ENCODE measurements at places on chromosomes 2 and 18.

DNA sequence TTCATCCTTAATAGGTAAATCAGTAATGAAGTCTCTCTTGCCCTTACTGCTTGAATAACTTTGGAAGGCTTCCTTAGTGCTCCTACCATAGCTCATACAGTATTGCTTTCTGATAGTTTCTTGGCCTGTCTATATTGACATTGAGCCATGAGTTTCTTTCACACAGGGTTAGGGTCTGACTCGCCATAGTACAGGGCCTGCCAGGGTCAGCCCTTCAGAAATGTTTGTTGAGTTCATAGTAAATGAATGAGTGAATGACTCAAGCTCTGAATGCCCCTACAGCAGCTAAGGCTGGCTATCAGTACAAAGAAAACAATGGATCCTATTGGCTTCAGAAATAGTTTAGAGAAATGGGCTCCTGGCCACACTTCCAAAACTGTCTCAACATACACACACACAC is 65.0 kb upstream of the LRATD1 start:
- no peak for DNase-seq

- no peak for DNase-seq
These were observed 8.1 kb upstream of the TYMS start for GRCh38 chr18:649341-649740.

- DNase-seq, result no peak
These were observed 444.2 kb downstream of the EIPR1 start for GRCh38 chr2:2933426-2933825.

GRCh38 chr2:45009303-45009927 is at the start of gene SIX2:
Gene SIX2, minus strand, starts transcription at chr2:45009452. Its CDS starts 342 bp downstream, at chr2:45009110.
- DNase-seq, result no peak

- DNase-seq, result no peak
These were observed 212.7 kb downstream of the PLCL1 start for GRCh38 chr2:198017068-198017467.

DNA sequence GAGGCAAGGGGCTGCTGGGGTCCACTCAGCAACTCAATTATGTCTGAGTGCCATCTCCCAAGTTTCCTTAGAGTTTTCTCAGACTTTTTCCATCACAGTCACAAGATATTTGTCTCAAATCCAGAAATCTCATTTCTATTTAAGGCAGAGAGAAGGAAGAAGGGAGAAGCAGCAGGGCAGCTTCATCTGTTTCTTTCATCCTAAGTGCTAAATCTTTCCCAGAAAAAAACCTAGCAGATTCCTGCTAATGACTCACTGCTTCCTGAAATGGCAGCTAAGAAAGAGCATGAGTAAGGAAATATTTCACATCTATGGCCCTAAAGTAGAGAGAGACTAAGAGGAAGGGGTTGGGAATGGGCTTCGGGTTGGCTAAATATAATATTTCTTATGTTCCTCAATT is 88.0 kb downstream of the KYNU start:
- no peak for DNase-seq

DNA sequence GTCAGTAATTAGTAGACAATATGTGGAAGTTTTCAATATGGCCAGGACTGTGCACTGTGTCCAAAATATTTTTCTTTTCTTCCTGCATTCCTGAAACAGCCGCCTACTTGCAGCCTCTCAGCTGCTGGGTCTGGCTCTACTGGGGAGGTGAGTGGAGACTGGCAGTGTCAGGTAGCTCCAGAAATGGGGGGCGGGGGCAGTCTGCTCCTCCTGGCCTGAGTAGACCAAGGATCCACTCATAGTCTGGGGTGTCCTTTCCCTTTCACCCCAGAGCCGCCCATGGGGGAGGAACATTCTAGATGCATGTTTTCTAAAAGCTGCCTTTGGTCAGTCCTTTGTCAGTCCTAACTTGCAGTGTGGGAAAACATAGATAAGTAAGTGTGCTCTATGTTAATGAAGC is 23.7 kb downstream of the TRAF3IP1 start:
- DNase-seq, result no peak

GRCh38 chr2:240795454-240795853 is 24.6 kb downstream of the KIF1A start:
- no peak for DNase-seq

GRCh38 chr18:58998401-58999203 is 133.9 kb downstream of the ZNF532 start:
- no peak for DNase-seq

DNA sequence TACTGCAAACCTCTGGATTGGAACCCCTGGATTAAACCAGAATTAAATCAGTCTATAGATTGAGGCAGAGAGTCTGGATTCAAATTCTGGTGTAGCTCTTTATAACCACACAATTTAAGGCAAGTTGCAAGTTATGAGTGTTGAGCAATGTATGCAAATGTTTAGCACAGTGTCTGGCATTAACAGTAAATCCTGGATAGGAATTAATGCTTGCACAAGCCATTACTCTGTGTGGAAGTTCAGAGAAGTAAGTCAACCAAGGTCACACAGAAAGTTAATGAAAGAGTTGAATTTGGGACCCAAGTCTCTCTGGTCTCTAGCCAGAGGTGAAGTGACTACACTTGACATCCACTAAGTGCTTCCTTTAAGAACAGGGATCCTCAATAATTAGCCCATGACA is 2.0 kb upstream of the MARCO start:
- DNase-seq, result no peak

- DNase-seq, result no peak
These were observed 87.5 kb downstream of the TMEM131 start for GRCh38 chr2:97908208-97908676.

DNA sequence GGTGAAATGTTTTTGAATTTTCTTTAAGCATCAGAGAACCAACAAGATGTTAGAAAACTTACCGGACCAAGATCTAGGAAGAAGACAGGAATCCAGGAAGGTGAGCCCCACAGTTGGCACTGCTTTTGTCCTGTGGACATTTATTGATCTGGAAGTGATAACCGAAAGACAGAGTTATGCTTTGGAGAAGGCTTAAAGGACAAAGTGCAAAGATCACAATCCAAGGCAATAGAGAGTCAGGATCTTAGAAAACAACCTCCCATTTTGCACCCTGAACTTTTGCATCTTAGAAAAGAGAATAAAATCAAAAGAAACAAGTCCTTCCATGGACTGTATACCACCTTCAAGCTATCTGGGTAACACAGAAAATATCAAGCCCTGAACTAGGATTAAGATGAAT is 129.4 kb upstream of the SRD5A2 start:
- DNase-seq, result no peak

DNA sequence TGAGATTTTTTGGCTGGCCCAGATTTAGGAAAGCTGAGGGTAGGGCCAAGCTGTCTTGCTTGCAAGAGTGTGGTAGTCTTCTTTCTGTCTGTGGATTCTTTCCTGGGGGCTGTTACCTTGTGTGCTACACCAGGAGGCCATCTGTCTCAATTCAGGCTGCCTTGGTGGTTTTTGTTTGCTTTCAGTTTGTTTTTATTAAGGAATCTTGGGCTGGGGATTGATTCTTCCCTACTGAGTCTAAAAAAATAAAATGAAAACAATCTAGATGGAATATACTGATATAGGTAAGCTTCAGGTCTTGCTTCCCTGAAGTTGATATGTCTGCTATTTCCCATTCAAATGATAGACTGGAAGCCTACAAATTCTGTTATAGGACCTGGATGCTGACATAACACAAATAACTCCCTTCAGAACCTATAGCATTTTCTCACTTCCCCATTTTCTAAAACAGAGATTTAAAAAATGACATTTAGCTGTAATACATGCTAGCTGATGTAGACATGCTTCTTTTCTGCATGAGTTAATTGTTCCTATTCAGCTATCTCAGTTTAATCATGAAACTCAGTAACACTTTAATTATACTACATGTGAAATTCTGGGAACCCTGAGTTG is 5.3 kb downstream of the LHCGR start:
- no peak for DNase-seq

GRCh38 chr18:73756256-73757091 is 391.2 kb downstream of the FBXO15 start:
- DNase-seq, result no peak

- no peak for DNase-seq
These were observed 43.5 kb downstream of the ATP6V1C2 start for GRCh38 chr2:10764896-10765295.

- no peak for DNase-seq
These were observed 5.7 kb upstream of the HTR2B start for GRCh38 chr2:231130336-231131056.

DNA sequence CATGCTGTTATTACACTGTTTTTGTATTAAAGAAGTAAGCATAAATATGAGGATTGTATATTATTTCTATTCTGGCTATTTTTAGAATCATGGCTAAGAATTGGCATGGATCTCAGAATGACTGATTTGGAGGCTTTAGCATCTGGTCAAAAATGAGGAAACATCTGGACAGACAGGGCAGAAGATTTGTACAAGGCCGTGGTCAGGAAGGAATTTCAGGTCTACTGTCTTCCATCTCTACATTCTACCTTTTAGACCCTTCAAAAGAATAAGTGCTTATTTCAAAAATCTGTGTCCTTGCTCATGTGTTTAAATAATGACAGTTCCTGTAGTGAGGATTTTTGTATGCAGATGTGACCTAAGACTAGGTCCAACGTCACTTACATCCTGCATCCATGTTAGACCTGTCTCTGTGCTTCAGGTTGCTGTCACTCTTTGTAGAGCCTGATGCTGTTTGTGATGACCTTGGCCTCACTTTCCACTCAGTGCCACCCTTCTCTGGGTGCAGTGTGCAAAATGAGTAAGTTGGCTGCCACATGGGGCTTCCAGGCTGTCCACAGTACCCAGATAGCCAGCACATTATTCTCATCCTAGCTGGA is 54.7 kb upstream of the B3GNT2 start:
- no peak for DNase-seq

DNA sequence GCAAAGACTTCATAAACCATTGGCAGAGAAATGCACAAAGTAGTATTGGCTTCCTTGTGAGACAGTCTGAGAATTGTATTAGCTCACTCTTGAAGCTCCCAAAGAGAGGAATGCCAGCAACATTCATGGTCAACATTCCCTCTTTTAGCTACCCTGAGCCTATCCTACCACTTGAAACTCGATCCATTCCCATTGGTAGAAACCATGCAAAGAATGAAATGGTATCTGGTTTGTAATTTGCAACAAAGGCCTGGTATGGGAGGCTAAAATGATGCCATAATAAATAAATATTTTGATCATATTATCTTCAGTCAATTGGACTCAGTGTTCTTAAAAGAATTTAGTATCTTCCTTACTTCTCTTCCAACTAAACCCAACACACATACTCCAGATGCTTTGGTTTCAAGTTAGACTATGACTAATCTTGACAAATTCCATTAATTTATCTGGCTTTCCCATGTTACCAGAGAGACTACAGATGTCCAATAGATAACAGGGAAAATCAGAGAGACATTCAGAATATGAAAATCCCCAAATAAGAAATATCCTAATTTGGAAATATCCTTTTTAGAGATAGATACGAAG is 102.9 kb downstream of the DHRS9 start:
- no peak for DNase-seq

DNA sequence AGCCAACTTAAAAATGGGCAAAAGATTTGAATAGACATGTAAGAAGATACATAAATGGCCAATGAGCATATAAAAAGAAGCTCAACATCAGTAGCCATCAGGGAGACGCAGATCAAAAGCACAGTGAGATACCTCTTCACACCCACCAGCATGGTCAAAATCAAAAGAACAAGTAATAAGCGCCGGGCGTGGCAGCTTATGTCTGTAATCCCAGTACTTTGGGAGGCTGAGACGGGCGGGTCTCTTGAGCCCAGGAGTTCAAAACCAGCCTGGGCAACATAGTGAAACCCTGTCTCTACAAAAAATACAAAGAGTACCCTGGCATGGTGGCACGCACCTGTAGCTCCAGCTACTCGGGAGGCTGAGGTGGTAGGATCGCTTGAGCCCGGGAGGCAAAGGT is 4.6 kb upstream of the CIB4 start:
- DNase-seq, result no peak

DNA sequence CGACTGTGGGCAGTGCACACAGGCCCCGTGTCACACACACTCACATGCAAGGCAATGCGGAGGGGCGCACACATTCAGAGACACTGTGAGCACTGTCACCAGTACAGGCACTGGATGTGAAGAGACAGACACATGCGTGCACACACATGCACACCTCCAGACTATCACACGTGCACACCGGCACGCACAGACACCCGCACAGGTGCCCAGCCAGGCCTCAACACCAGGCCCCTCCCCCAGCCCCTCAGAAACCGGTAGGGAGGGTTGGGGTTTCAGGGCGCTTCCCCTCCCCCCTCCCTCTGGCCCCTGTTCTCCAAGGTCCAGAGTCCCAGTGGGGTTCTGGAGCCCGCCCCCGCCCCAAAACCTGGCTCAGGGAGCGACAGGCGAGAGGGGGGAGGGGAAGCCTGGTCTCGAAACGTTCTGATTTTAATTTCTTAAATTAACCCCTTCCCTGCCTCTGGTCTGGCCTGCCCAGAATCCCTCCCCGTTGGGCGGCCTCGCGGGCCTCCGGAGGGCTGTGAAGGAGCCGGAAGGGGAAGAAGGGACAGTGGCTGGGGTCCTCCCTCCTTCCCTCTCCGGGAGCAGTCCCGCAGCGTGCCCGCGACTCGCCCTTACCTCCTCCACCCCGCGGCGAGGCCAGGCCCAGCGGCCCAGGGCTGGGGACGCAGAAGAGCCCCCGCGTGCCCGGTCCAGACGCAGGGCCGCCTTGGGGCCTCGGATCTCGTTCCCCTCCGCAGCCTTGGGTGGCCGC is 558 bp downstream of the FBXO41 start:
- DNase-seq, result no peak
